Stimulated activated CD8-positive, alpha-beta memory T cell treated with anti-CD3 and anti-CD28 coated beads, Interleukin-7, amount 100 ng/mL, for 1 hour (primary cell): ENCODE measurements at places on chromosomes 1 and 21.
A peak's percentile ranks its signal among the peaks of the same experiment; 100 is the strongest.

DNA sequence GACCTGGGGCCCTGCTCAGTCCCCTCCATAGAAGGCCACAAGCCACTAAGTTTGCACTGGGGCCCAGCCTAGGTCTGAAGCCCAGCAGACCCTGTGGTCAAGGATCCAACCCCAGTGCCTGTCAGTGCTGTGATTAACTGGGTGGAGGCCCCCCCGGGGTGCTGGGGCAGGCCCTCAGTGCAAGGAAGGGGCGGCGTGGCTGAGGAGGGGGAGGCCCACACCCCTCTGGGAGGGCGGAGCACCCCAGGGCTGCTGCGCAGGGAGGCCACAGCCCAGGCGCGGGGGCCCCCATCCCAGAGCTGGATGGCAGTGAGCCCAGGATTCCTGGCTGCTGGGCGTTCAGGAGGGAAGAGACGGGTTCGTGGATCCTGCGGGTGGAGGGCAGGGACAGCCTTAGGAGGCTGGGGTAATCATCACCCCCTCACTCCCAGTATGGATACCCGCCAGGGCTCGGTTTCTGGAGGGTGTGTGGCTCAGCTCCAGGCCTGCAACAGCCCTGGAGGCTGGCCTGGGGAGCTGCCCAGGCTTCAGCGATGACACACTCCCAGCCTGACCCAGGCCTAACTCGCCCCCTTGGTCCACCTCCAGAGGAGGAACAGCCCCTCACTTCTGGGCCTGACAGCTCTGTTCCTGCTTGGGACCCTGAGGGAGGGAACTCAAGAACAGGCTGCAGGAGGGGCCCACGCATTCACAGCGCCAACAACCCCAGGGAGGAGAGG, 890 bp downstream of the GJC2 start:
- no peak for DNase-seq

DNA sequence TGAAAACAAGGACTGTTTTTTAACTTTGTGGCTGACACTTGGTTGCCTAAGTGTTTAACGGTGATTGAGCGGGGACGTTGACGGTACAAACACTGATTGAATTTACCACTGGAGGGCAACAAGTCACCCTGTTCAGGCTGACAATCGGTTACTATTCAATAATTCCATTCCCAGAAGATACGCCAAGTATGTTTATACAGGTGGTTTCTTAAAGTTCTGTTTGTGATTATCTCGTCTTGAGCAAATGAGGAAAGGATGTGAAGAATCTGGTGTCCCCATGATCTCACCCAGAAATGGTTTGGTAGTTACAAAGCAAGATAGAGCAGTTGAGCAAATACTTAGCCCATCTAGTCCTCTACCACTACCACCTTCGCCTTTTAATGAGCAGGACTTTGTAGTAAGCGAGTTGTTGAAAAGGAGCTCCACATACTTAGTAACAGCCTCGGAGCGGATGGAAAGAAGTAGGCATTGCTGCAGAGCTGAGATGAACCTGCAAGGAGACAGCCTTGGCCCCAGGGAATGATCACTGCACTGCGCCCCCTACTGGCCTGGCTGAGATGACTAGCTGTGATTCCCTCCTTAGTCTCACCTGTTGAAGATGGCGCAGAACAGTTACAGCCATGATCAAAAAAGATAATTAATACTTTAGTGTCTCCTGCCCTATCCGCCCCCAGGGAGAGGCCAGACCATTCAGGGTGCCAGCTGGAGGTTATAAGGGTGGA, 36.3 kb downstream of the IFNAR1 start:
- peak; percentile 85 for DNase-seq

DNA sequence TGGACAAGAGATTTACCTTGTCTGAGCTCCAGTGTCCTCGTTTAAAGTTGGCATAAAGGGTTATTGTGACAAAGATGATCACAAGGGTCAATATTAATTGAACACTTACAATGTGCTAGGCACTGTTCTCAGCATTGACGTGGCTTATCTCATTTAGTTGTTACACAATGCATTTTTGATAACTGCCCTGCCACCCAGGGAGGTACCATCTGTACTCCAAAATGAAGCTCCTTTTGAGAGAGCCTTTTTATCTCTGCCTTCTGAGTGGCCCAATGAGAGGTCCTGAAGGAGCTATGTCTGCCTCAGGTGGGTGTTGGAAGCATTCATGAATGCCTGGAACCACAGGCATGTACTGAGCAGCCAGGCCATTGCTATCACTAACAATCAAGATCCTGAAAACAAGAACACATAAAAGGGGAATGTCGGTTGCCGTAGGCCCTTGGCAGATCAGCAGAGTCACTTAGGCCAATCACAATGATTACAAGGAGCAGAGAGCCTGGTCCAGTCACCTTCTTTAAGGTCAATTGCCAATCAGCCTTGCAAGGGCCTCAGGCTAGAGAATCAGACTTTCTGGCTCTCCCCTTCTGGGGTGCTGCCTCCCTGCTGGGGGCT, 78.5 kb downstream of the NMNAT2 start:
- no peak for DNase-seq

GRCh38 chr1:7652515-7653098, 118.5 kb upstream of the VAMP3 start:
- DNase-seq, result no peak

- DNase-seq, result no peak
Measured at GRCh38 chr1:94926126-94926914, 590 bp downstream of the CNN3 start.

GRCh38 chr1:36400825-36401601, 3.3 kb upstream of the LSM10 start:
- DNase-seq, result peak; percentile 13

DNA sequence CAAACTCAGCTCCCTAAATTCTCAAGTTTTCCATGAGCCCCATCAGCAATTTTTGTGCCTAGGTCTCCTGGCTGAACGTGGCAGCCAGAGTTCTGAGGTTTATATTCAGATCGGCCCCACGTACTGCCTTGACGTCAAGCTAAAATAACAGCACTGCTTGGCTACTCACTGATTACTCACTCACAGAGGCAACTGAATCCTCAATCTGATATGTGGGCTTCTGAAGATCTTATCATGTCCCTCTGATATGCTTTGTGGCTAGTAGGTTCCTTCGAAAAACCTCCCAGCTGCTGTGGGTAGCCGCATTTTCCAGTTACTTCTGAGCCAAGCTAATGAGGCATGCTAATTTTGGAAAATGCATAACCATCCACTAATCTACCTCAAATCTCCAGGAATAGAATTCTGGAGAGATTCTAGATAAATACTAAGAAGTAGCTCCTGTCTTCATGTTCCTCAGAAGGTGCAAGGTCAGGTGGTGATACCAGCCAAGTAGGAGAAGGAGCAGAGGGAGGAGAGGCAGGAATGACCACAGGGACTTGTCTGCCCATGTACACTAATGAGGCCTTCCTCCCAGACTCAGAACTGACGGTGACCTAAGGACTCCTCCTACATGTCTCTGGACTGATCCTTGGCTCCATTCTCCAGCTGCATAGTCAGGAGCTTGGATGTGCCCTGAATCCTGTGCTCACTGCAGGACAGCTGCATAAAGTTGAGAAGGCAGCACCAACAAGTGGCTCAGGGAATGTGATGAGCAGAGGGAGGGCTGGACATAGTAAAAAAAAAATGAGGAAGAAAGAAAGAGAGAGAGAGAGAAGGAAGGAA, 263.7 kb downstream of the TNR start:
- no peak for DNase-seq

DNA sequence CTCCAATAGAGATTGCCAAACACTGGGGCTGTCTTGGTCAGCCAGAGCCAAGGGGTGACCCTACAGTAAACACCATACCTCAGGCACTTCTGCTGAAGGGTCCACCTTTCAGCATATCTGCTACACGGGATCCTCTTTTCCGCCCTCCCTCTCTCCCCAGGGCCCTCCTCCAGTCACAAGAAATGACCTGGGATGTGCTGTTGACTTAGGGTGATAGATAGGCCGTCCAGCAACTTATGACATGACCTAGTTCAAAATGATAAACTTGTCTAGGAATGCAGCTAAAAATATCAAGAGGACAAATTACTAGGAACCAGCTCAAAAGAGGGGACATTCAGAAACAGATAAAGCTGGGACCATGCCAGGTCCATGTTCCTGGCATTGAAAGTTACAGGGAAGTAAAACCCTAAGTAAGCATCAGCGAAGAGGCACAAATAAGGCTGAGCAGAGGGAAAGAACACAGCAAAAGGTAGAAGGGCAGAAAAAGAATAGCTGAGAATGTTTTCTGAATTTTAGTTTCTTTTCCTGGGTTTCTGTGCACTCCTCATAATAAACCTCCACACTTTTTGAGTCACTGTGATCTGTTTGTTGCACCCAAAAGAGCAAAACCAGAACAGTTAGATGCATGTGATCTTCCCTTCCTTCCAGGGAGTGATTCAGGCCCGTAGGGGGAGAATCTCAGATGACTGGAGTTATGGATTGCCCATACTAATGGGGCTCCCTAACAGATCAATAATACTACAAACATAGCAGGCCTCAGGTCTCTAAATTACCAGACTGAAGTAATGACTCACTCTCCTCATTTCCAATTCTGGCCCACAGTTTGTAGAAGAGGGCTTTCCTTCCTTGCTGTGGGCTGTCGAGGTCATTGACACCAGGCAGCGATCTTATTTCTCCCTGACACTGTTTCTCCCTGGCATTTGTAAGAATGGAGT, 48.9 kb upstream of the F3 start:
- no peak for DNase-seq

DNA sequence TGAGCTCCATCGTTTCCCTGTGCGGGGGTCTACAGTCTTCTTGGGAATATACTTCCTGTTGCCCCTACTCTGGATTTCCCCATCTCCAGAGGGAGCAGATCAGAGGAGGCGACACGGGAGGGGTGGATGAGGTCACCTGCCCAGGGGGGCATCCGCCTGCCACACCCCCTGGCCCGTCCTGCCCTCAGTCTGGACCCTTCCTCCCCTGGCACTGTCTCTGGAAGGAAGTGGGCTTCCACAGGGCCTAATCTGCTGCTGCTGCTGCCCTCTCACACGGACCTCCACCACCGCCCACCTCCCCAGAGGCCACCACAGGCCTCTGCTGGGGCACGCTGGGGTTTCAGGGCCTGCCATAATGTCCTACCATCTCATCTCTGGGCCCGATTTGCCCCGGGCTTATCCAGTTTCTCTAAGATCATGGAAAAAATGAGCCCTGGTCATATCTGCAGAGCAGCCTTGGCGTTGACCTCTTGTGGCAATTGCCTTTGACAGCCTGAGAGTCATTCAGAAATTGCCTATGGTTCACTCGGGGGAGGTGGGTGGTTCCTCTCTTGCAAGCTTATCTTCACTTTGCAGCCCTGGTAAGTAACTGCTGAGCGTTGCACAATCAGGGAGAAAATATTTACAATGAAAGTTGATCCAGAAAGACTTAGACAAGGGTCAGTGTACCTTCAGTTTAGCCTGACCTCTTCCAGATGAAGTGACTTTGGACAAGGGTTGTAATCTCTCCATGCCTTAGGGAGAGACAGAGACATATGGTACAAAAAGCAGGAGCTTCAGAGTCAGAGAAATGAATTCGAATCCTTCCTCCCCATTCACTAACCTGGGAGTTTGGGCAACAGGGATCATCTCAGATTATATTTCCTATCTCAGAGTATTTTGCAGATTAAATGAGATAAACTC, 252.4 kb downstream of the TOMM20 start:
- no peak for DNase-seq
